ENCODE measurements at places on chromosomes 3 and 15.

DNA sequence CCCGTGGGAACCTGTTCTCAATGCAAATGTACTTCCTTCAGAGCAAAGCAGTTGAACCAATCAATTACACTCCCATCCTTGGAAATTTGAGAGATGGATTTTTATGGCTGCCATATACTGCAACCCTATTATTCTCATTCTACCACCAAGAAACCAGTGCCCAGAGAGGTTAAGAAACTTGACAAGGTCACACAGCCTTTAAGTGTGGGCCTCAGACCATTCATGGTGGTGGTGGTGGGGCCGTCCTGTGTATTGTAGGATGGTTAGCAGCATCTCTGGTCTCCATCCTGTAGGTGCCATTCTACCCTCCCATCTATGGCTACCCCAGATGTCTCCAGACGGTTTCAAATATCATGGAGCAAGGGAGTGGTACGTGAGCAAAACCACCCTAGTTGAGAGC lies 23.4 kb upstream of the RBSN start:
- DNase-seq = no peak

DNA sequence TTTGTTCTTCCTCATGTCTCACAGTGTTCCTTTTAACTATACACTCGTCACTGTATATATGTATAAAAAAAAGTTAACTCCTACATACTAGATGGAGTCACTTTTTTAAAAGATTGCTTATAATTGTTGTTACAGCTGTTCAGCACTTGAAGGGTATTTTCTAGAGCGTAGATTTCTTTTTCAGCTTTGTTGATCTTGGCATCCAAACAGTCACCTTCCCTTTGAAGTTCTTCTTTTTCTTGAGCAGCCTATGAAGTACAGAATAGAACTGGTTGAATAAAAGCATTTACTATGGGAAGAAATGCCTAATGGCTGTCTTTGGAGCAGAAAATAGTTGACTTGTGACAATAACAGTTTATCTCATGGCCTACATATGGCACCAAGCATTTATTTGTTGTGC lies 17.8 kb downstream of the TTC14 start:
- no peak for DNase-seq

GRCh38 chr15:68151277-68151676 lies 53.9 kb downstream of the CALML4 start:
- DNase-seq = no peak

DNA sequence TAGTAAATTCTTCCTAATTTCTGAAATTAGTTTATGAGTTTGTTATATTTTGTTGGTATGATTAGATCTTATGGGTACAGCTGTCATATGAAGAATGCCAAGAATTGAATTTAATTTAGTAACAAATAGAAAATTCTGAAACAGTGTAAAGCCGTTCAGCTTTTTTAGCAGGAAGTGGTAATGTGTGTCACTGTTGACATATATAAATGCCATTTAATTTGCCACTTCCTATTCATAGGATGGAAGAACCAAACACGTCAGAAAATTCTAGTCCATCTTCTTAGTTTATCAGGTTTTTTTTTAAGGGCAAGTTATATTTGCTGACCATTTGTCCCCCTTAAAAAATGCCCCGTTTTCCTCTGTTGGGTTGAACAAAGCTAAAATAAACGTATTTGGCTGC lies 43.0 kb downstream of the RAB8B start:
- no peak for DNase-seq
